ENCODE measurements at places on chromosomes 1 and 21.

GRCh38 chr1:143736562-143736961, 235.2 kb downstream of the FAM72C start:
- H3K36me3 ChIP-seq: no peaks in the 10 kb centered on the region
- H3K27me3 ChIP-seq: peaks cover 24% of the 10 kb centered on the region
- H3K4me1 ChIP-seq: no peaks in the 10 kb centered on the region

DNA sequence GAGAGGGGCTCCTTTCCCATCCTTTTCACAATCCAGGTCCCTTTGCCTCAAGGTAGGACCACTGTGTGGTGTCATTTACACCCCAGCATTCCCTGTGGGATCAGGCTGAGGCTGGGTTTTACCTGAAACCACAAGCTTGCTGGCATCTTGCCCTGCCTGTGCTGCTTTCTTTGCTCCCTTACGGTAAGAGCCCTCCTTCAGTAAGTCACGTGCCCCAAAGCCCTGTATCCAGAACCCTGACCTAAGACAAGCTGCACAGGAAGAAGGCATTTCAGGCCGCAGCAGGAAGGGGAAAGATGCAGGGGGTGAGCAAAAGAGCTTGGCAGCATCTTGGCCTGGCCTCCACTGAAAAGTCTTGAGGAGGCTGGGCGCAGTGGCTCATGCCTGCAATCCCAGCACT, 58.4 kb downstream of the KLHDC7A start:
- no peaks in the 10 kb centered on the region for H3K4me1 ChIP-seq
- peaks cover 38% of the 10 kb centered on the region for H3K27me3 ChIP-seq
- H3K4me3 ChIP-seq: no peak overlapping the region
- no peak overlapping the region for H3K27ac ChIP-seq
- H3K36me3 ChIP-seq: no peaks in the 10 kb centered on the region

DNA sequence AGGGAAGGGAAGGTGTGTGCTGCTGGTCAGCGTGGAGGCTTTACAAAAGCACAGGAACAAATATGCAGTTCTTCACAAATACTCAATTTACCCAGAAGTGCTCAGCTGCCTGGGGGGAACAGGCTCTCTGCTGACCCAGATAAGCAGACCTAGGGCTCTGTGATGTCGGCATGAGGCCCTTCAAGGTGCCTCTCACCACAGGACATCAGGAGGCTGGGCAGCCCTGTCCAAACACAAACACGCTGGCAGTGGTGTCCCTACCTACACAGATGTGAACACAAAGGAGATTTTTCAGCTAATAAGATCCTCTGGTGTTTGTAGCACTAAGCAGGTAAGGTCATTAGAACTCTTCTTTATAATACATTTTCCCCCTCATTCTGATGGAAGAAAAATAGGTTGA, 243.0 kb upstream of the PROX1 start:
- H3K36me3 ChIP-seq: no peaks in the 10 kb centered on the region
- H3K27ac ChIP-seq: no peak overlapping the region
- DNase-seq: no peak
- no peaks in the 10 kb centered on the region for H3K4me1 ChIP-seq
- no peaks in the 10 kb centered on the region for H3K27me3 ChIP-seq
- no peak overlapping the region for H3K4me3 ChIP-seq

GRCh38 chr1:84969489-84970250, 27.2 kb downstream of the MCOLN2 start:
- H3K4me3 ChIP-seq: no peak overlapping the region
- H3K27ac ChIP-seq: peak overlapping the region; percentile 48

DNA sequence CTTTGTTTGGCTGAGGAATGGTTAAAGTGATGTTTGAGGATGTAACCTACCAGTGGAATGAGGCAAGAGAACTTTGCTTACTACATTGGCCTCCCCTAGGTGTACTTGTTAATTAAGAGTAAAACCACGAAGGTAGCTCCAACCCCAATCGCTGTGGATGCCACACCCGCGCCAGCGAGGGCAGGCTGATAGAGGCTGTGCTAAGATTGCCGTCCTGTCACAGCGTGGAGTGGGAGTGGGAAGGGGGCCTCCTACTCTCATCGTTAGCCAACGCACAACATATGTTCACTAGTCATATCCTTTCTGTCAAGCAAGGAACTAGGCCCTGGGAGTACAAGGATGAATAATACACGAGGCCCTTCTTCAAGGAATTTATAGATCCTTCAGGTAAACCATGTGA, 99.6 kb downstream of the RUNX1 start:
- H3K4me3 ChIP-seq: no peak overlapping the region
- H3K27ac ChIP-seq: no peak overlapping the region
- H3K27me3 ChIP-seq: no peaks in the 10 kb centered on the region
- peaks cover 68% of the 10 kb centered on the region for H3K4me1 ChIP-seq

DNA sequence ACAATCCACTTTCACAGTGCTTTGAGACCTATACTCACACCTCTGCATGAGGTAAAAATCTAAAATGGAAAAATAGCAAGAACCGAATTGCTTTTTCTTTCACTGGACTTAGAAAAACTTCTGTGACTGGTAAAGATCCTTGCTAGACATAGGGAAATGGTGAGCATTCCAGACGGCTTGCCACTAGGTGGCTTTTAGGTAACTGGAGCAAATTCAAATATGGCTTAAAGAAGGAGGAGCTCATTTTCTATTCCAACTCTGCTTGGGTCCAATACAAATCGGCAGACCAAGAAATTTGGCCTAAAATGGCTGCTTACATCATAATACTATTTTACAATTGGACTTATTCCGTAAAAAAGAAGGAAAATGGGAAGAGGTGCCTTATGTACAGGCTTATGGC, 977.9 kb downstream of the ADGRL2 start:
- no peaks in the 10 kb centered on the region for H3K27me3 ChIP-seq
- no peak for DNase-seq
- H3K36me3 ChIP-seq: no peaks in the 10 kb centered on the region
- no peak overlapping the region for H3K4me3 ChIP-seq
- no peaks in the 10 kb centered on the region for H3K4me1 ChIP-seq

All from activated naive CD8-positive, alpha-beta T cell treated with anti-CD3 and anti-CD28 coated beads for 36 hours (primary cell).